ENCODE measurements at places on chromosomes 4 and X.

DNA sequence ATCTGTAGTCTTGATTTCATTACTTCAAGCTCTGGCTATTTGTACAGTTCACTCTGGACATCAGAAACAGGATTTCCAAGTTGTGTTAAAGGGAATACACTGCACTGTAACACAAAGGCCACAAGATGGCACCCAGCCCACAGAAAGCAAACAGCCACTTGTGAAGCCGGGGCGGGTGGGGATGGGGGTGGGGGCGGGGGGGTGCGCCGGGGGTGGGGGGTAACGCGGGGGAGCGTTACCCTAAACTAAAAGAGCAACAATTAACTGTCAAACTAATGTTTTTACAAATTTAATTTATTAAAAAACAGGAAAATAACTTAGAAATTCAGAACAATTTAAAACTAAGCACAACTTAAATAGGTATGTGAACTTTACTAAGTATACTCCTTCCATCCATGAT lies 27.3 kb downstream of the PRDX4 start:
- peak; percentile 52 for DNase-seq

DNA sequence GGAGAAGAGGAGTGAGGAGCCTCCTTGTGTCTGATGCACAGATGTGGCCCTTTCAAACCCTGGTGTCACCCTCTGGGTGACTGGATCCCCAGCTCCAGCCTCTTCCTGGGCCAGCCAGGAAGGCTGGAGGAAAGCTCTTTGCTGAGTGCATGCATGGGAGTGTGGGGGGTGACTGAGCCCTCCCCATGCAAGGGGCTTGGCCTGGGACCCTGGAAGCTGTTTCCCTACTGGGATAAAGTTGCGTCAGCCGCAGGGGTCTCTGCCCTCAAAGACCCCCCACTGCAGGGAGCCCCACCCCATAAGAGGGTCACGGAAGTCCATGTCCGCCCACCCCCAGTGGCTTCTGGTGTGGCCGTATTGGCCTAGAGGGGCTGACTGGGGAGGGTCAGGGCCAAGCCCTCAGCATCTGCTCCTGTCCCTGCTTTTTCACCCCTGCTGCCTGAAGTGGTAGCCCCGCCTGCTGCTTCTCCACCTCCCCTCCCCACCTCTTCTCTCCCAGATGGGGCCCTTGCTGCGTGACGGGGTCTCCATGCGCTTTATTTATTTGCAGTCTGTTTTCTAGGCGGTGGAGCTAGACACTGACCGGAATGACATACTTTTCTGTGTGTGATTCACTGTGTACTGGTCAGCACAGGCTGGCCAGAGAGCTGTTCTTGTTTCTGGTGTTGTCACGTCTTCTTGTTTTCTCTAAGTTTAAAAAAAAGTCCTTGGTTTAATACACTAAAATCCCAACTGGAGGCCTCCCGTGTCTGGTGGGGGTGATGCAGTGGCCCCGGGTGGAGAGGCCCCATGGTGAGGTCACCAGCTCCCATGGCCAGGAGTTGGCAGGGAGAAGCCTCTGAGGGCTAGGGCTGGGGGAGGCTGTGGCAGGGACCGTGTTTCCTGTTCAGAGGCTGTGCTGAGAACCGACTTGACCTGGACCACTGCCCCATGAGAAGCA lies 3.6 kb downstream of the SMIM10L2A start:
- DNase-seq, result no peak

GRCh38 chr4:157992038-157992705 lies 180.7 kb downstream of the GASK1B start:
- peak; percentile 77 for DNase-seq

DNA sequence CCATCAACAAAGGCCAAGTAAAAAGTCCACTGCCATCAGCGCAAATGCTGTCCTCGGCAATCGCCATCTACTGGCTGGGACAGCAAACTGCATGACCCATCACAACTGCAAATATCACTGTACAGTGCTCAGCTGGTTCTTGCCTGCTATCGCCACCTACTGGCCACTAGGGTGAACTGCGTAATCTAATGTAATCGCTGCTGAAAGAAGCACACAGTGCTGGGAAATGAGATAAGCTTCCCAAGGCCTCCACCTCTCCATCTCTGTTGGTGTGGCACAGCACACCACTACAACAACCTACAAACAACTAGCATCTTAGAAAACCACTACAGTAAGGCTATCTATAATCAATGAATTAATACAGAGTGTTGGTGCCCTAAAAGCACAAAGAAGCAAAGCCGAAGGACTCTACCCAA lies 298.3 kb downstream of the TEX13A start:
- DNase-seq, result peak; percentile 77

All from colonic mucosa (tissue), 4 donors.